Stimulated activated CD8-positive, alpha-beta memory T cell treated with anti-CD3 and anti-CD28 coated beads, Interleukin-4, amount 100 ng/mL, for 4 hours (primary cell): ENCODE measurements at places on chromosomes 2 and 18.

DNA sequence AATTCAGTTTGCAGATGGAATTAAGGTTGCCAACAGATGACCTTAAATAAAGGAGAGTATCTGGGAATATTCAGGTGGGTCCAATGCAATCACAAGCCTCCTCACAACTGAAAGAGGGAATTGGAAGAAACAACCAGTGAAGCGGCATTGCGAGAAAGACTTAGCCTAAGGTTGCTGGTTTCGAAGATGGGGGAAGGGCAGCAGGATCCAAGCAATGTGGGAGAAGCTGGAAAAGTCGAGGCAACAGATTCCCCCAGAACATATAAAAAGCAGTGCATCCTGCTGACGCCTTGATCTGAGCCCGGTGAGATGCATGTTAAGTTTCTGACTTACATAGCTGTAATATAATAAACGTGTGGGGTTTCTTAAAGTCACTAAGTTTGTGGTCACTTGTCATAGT is 162.5 kb downstream of the NDUFA10 start:
- DNase-seq: no peak

DNA sequence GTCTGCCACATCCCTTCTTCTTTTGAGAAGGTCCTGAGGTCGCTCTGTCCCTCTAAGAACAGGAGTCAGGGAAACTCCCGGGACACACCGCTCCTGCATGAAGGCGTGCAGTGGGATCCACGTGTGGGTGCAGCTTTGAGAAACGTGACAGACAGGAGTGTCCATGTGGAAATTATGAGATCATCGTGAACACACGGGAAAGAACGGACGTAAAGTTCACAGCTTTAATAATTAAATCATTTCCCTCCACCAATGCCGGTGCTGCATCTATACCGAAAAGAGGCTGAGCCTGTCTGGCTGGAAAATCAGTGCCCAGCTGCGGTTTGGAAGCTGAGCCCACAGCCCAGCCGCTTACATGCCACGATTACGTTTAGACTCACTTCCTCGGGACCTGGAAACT is 372.4 kb upstream of the SALL3 start:
- no peak for DNase-seq

GRCh38 chr18:4921548-4921947 is 275.5 kb downstream of the AKAIN1 start:
- DNase-seq: no peak

GRCh38 chr18:64972545-64972944 is 778.3 kb upstream of the CDH7 start:
- DNase-seq: no peak

GRCh38 chr2:227855440-227855839 is 16.0 kb upstream of the DAW1 start:
- no peak for DNase-seq

- no peak for DNase-seq
Measured at GRCh38 chr2:1421731-1422130, 8.5 kb downstream of the TPO start.

- DNase-seq: no peak
Measured at GRCh38 chr2:54624591-54625071, 98.8 kb upstream of the EML6 start.

- no peak for DNase-seq
Measured at GRCh38 chr2:102387763-102388546, 32.4 kb downstream of the IL18R1 start.

- no peak for DNase-seq
Measured at GRCh38 chr2:176388861-176389260, 119.6 kb downstream of the MTX2 start.

GRCh38 chr2:66024391-66024790 is 410.5 kb upstream of the MEIS1 start:
- no peak for DNase-seq

DNA sequence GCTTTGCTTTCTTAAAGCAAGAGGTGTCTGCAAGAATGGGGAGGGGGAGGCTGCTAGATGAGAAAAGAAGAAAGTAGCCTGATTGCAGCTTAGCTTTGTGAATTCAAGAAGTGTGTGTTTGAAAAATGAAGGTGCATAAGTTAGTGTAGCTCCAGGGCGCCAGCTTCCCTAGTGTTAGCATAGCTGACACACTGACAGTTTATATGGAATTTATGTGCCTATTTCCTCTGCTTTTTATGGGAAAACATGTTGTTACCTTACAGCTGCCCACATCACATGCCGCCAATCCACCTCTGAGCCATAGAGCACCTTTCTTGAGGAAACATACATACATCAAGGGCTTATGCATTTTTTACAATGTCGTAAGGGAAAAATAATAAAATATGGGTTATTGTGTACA is 536.4 kb upstream of the PIK3C3 start:
- DNase-seq: no peak

GRCh38 chr2:232113821-232114220 is 152.3 kb downstream of the DIS3L2 start:
- DNase-seq: no peak

DNA sequence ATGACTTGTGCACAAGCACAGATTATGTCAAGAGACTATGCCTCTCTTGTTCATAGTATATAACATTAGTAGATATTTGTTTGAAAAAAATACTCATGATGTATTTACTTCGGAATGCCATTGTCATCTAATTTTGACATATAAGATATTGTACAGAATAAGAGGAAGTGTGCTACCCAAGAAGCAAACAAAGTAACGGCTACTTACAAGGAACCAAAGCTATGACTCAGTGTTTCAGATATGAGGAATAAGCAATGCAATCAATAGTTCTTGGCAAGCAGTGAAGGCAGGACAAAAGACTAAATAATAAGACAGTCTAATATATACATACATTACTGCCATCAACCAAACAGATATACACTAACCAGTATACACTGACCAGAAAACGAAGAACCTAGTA is 256.3 kb downstream of the CCDC178 start:
- no peak for DNase-seq

- no peak for DNase-seq
Measured at GRCh38 chr2:188439986-188440385, 148.3 kb downstream of the GULP1 start.

DNA sequence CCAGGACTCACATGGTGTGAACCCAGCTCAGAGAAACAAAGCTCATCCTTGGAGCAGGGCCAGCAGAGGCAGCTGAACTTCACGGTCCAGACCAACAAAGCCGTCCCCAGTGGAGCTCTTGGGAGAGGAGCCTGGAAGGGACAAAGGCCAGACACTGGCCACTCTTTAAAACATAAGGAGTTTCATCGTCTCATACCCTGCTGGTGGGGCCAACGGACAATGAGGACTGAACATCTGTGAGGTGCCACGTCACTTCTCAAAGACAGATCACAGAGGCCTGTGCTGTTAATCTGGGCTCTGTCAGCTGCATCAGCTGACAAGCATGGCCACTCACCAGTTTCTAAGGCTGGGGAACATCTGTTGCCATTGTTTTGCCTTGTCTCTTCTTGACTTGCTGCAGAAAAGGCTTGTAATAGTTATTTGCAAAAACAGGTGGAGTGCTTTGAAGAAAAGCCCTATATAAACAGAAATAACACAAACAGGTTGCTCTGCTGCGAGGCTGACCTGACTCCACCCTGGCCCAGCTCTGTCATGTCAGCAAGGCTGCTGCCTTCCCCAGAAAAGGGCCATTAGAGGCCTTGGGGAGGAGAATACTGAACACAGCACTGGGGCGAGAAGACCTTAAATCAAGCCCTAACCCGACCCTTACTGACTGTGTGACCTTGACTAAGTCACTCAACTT is 68.1 kb upstream of the DAPL1 start:
- DNase-seq: no peak

DNA sequence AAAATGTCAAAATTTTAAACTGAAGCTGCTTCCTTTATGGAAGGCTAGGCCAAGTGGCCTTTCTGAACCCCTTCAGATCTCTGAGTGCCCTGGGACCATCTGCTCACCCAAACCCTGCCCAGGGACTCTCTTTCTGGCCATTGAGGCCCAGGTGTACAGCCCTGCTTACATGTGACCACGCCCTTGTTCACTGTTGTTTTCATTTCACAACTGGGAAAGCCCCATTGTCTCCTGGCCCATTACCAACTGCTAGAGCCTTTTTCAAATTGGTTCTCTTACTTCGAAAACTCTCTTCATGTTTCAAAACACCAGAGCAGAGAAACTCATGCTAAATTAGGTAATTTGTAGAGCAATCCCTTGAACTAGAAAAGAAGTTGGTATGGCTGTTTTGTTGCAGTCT is 219.5 kb upstream of the TANK start:
- no peak for DNase-seq

DNA sequence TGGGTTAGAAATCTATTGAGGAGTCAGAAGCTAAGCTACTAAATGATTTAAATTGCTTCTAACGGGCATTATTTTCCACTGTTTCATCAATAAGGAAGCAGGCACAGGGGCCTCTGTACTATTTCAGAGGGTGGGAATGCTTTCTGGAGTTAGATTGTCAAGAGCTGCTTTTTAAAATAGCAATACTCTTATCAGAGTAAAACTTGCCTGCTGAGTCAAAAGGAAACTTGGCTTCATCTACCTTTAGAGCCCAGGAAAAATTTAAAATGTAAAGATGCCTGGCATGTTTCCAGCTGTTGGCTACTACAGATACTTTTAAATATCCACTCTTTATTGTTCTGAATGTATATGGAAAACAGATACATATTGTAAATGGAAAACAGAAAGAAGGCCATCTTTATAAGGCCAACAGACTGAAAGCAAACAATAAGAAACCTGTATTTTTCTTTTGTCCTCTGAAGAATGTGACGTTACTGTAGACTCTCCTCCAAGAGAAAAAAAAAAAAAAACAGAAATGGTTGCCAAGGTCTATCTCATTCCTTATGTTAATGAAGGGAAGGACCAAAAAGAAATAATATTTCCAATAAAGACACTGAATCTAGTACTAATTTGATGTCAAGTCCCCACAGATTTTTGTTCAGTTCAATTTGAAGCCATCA is 79.1 kb downstream of the FIGN start:
- DNase-seq: no peak

DNA sequence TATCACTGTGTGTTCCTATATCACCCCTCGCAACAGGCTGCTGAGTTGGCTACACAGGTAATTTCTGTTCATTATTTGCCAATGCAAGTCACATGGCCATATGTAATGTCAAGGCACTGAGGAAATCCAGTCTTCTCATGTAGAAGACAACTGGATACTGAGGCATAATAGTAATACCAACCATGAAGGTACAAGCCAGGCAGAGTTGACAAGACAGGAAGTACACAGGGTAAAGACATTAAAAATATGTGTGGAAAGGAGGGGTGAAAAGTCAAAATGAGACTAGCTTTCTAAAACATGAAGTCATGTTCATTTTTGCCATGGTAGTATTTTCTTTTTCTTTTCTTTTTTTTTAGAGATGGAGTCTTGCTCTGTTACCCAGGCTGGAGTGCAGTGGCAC is 17.5 kb upstream of the RNF138 start:
- DNase-seq: no peak

GRCh38 chr2:153780241-153780640 is 91.5 kb upstream of the GALNT13 start:
- no peak for DNase-seq

GRCh38 chr2:105746177-105747080 is 1.7 kb downstream of the NCK2 start:
- peak; percentile 52 for DNase-seq

- no peak for DNase-seq
Measured at GRCh38 chr2:170434900-170435621, 257.1 kb downstream of the MYO3B start.

GRCh38 chr18:24460388-24460787 is at the start of gene HRH4:
HRH4 (plus strand) TSS chr18:24460637; CDS start chr18:24460729, 92 bp downstream.
- DNase-seq: no peak

DNA sequence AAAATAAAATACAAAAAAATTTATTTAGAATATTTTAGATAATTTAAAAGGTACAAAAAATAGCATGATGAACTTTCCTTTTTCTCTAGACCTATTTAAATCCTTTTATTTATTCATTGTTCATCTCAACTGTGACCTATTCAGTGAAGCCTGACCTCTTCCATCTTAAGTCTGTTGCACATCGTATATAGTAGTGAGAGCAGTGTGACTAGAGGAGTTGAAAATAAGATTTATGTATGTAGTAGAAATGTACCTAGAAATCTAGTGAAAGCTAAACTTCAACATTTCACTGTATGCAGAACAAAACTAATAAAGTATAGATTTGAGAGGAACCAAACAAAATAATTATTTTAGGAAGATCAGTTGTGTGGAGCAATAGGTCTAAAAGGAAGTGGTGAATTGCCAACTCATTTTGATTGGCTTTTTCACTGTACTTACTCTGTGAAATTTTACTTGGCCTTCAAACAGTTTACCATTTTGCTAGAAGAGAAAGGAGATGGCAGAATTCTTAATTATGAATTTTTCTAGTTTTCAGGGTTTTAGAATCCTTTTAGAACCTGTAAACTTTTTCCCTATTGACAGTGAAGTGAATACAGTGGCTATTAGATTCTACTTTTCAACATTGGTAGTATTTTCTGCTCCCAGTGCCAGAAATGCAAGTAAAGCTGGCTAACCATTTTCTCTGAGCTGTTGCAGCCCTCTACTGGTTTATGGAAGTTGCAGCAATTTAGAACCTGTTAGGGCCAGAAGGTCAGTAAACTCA is 11.0 kb downstream of the ANKRD12 start:
- DNase-seq: no peak

DNA sequence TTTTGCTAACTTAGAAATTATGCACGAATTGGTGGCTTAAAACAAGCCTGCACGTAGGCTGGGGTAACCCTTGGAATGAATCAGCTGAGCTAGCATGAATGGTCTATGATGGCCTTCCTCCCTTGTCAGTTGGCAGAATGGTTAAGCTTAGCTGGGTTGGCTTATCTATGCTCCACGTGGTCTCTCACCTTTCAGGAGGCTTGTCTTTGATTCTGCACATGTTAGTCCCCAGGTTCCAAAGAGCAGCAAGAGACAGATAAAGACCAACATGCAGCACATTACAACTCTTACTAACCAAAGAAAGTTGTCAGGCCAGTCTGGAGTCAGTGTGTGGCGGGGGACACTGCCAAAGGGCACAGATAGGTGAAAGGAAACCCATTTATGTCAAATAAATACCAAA is 700.9 kb upstream of the SYT4 start:
- no peak for DNase-seq

- DNase-seq: no peak
Measured at GRCh38 chr18:47912794-47913585, 17.5 kb downstream of the SMAD2 start.

DNA sequence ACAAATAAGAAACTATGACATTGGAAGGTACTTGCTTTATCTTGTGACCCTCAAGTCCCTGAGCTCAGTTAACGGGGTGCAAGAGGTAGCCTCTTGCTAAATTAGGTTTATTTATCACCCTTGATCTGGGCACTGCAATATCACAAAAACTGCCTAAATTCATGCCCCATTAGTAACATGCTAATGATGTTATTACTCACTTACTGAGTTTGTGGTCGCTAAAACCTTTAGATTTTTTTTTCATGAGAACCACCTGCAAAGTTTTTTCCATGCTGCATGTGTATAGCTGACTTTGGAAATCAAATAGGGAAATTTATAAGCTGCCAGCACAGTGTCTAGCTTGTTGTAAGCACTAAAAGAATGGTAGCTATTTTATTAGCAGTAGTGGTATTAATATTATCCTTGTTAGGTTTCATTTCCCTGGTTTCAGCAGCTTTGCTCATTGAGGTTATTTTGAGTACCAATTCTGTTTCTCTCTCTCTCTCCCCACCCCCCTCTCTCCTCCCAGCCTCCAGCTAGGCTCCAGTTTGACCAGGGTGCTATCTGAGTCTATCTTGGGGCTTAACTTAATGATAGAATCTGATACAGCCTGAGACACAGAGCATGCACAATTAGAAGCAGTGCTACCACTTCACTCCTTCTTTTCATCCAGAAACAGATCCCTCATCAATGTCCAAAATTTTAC is 88.7 kb upstream of the ATP8B1 start:
- no peak for DNase-seq
